Psoas muscle (tissue), 8 donors: ENCODE measurements at places on chromosomes 2 and 18. TPM values are rescaled to one million over a fixed set of nuclear protein-coding genes. Genes with fewer than 3 reads are reported as not detected.

The BOLL gene
- total RNA-seq, result 3.9 TPM

The SCYGR6 gene
- not detected for total RNA-seq

The FEV gene
- total RNA-seq, result not detected

The KLHL41 gene
- 3,419 TPM for total RNA-seq

The MYO5B gene
- total RNA-seq, result 0.13 TPM

The OTOS gene
- not detected for total RNA-seq

The SCN3A gene
- total RNA-seq, result 0.74 TPM

The MFSD6 gene
- 5.0 TPM for total RNA-seq

The CKAP2L gene
- not detected for total RNA-seq

The FLACC1 gene
- total RNA-seq, result 1.8 TPM

The ALPP gene
- not detected for total RNA-seq

The SCG2 gene
- total RNA-seq, result not detected

The GCFC2 gene
- total RNA-seq, result 31.5 TPM

The NT5DC4 gene
- not detected for total RNA-seq

The PLCD4 gene
- total RNA-seq, result 20.3 TPM

The OSR1 gene
- 3.5 TPM for total RNA-seq

The KIAA2012 gene
- not detected for total RNA-seq
